Hematopoietic multipotent progenitor cell treated with erythropoietin and hydrocortisone succinate and interleukin-3 and kit ligand, for 4 days (in vitro differentiated cells): ENCODE measurements at places on chromosomes 4 and X.

- DNase-seq: no peak
Measured at GRCh38 chrX:46463682-46464081, 81.5 kb downstream of the ZNF674 start.

DNA sequence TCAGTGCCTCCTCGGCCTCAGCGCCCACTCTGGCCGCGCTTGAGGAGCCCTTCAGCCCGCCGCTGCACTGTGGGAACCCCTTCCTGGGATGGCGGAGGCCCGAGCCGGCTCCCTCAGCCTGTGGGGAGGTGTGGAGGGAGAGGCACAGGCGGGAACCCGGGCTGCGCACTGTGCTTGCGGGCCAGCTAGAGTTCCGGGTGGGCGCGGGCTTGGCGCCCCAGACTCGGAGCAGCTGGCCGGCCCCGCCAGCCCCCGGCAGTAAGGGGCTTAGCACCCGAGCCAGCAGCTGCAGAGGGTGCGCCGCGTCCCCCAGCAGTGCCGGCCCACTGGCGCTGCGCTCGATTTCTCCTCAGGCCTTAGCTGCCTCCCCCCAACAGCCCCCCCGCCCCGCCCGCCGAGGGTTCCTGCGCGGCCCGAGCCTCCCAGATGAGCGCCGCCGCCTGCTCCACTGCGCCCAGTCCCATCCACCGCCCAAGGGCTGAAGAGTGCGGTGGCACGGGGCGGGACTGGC lies 1137.0 kb downstream of the PCDH18 start:
- DNase-seq: no peak

- DNase-seq: no peak
Measured at GRCh38 chrX:8711401-8711800, 20.5 kb downstream of the ANOS1 start.

GRCh38 chrX:3820167-3820566 lies 106.7 kb upstream of the PRKX start:
- DNase-seq: no peak

DNA sequence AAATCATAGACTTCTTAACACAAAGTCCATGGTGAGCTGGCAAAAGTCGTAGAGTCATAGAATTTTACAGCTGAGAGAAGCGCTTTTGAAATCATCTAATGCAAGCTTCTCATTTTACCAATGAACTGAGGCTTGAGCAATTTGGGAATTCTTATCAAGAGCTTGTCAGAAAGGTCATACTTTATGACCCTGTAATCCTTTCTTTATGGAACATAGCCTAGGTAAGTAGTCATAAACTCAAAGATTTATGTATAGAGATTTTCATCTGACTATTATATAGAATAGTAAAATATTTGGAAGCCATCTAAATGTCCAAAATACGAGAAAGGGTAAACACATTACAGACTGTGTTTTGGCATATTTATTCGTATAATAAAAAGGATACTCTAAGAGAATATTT lies 563.5 kb downstream of the PCDH7 start:
- no peak for DNase-seq

GRCh38 chr4:139574641-139575040 lies 18.6 kb upstream of the SETD7 start:
- DNase-seq: no peak

- no peak for DNase-seq
Measured at GRCh38 chr4:130077275-130077674, 981.3 kb downstream of the C4orf33 start.

DNA sequence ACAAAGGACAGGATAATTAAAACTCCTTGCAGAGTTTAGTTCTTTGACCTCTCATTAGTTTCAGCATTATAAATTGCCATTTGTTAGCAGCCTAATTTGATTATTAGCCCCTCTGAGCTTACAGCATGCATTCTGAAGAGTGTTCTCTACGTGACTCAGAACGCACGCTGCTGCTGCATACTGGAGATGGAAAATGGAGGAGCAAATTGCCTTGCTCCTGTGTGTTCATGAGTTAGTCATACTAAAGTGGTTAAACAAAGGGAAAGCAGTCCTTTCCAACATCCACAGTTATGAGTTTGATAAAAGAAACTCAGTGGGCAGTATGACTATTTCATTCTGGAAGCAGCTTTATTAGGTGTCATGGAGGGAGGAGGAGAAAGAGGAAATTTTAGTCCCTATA lies 922.5 kb downstream of the RPA4 start:
- no peak for DNase-seq
